Left lung (tissue), 14 donors: ENCODE measurements at places on chromosomes 2 and 18. TPM values are rescaled to one million over a fixed set of nuclear protein-coding genes. Genes with fewer than 3 reads are reported as not detected.
A peak's percentile ranks its signal among the peaks of the same experiment; 100 is the strongest.

GRCh38 chr18:50006470-50007046 is 188.4 kb downstream of the MYO5B start:
- no peaks in the 10 kb centered on the region for H3K27me3 ChIP-seq
- no peak overlapping the region for H3K4me3 ChIP-seq
- no peaks in the 10 kb centered on the region for H3K4me1 ChIP-seq
- no peak overlapping the region for H3K27ac ChIP-seq
- DNase-seq, result no peak
- no peaks in the 10 kb centered on the region for H3K36me3 ChIP-seq

The MBOAT2 gene
- total RNA-seq, result 32.7 TPM

The POTEJ gene
- total RNA-seq, result not detected

- H3K4me3 ChIP-seq, result no peak overlapping the region
- H3K27me3 ChIP-seq, result no peaks in the 10 kb centered on the region
- no peak overlapping the region for H3K27ac ChIP-seq
- H3K36me3 ChIP-seq, result no peaks in the 10 kb centered on the region
Measured at GRCh38 chr2:27854229-27854862, 35.8 kb downstream of the RBKS start.

GRCh38 chr2:134153294-134153880 is 100.5 kb upstream of the MGAT5 start:
- no peaks in the 10 kb centered on the region for H3K27me3 ChIP-seq
- peaks cover 37% of the 10 kb centered on the region for H3K4me1 ChIP-seq
- H3K36me3 ChIP-seq, result no peaks in the 10 kb centered on the region
- DNase-seq, result no peak
- H3K27ac ChIP-seq, result peak overlapping the region; percentile 20
- H3K4me3 ChIP-seq, result no peak overlapping the region

DNA sequence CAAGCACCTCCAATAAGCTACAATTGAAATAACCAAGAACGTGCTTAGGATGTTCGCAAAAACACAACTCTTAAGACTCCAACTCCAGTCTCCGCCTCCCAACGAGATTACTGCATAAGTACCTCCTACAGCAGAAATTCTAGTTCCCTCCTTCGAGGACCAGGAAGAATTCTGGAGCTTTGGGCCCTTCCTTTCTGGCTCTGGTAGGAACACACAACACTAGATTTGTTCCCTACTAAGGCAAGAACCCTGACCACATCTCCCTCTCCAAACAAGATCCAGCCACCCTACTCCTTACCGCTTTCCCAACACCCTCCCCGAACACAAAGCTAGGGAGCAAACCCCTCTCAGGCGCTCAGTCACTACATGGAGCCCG is 721 bp downstream of the ADAM17 start:
- H3K4me3 ChIP-seq, result peak overlapping the region; percentile 96
- H3K4me1 ChIP-seq, result peaks cover 39% of the 10 kb centered on the region
- H3K27me3 ChIP-seq, result no peaks in the 10 kb centered on the region
- peak overlapping the region; percentile 100 for H3K27ac ChIP-seq
- no peaks in the 10 kb centered on the region for H3K36me3 ChIP-seq

DNA sequence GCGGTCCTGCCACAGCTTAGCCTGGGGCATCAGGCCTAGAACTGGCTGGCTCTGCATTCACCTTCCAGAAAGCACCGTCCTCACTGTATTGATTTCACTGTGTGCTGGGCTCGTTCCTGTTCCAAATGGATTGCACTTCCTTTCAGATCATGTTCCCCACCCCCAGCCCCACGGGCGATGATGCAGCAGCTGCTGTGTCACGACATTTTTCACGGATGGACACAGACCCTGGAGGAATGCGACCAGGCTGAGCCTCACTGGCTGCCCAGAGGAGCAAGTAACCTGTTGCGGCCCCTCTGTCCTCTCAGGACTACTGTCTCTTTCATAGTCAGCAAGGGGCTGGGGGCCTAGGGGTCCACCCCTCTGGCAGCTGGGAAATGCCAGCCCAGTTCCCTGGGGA is 50.3 kb downstream of the CAPN13 start:
- H3K36me3 ChIP-seq, result no peaks in the 10 kb centered on the region
- no peak overlapping the region for H3K27ac ChIP-seq
- DNase-seq, result peak; percentile 10
- no peaks in the 10 kb centered on the region for H3K4me1 ChIP-seq
- no peak overlapping the region for H3K4me3 ChIP-seq

The TWIST2 gene
- 12.8 TPM for total RNA-seq

DNA sequence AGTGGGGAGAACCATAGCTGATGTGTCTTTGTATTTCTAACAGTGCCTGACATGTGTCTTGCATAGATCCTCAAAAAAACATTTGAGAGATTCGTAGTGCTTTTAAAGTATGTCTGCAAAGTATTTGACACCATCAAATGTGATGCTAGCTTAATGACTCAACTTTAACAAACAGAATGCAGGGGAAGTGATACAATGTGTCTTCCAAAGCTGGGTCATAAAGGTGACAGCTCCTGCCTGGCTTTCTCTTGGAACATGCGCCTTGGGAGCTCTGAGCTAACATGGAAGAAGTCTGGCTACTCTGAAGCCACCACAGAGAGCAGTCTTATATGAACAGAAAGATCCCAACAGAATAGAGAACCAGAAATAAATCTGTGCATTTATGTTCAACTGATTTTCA is 78.2 kb downstream of the C1D start:
- DNase-seq, result no peak
- no peak overlapping the region for H3K4me3 ChIP-seq
- H3K36me3 ChIP-seq, result no peaks in the 10 kb centered on the region
- no peaks in the 10 kb centered on the region for H3K4me1 ChIP-seq

DNA sequence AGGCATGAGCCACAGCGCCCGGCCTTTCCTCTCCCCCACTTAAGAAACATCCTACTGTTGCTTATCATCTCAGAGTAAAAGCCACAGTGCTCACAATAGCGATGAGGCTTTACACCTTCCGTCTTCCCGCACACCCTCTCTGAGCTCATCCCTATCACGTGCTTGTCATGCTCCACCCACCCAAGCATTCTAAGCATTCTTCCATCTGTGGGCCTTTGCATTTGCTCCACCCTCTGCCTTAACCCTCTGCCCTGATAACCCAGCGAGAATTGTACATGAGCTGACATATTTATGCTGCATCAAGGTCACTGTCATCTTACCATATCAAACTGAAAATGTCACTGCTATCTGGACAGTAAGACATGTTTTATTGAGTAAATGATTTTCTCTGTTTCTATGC is 22.6 kb downstream of the FOXI3 start:
- H3K27me3 ChIP-seq, result no peaks in the 10 kb centered on the region
- no peak for DNase-seq
- no peaks in the 10 kb centered on the region for H3K4me1 ChIP-seq
- no peak overlapping the region for H3K27ac ChIP-seq

The PKDCC gene
- total RNA-seq, result 63.1 TPM

- peaks cover 4% of the 10 kb centered on the region for H3K27me3 ChIP-seq
- DNase-seq, result peak; percentile 75
- no peaks in the 10 kb centered on the region for H3K4me1 ChIP-seq
- H3K4me3 ChIP-seq, result no peak overlapping the region
- H3K27ac ChIP-seq, result no peak overlapping the region
- no peaks in the 10 kb centered on the region for H3K36me3 ChIP-seq
Measured at GRCh38 chr2:239482778-239483712, 82.2 kb upstream of the HDAC4 start.

The FAP gene
- total RNA-seq, result 25.3 TPM

- peak within 1 kb of the TSS; percentile 44 for H3K4me3 ChIP-seq
- H3K4me1 ChIP-seq, result peaks cover 62% of the 10 kb centered on the region
- peaks cover 84% of the 10 kb centered on the region for H3K27me3 ChIP-seq
- peak; percentile 95 for DNase-seq
- H3K36me3 ChIP-seq, result no peaks in the 10 kb centered on the region
Measured at GRCh38 chr2:170816504-170817092, at the start of gene GAD1. TSS of gene GAD1 (plus strand) at chr2:170816887. CDS start at chr2:170818592, 1,705 bp downstream.

The SCN9A gene
- total RNA-seq, result 11.8 TPM

DNA sequence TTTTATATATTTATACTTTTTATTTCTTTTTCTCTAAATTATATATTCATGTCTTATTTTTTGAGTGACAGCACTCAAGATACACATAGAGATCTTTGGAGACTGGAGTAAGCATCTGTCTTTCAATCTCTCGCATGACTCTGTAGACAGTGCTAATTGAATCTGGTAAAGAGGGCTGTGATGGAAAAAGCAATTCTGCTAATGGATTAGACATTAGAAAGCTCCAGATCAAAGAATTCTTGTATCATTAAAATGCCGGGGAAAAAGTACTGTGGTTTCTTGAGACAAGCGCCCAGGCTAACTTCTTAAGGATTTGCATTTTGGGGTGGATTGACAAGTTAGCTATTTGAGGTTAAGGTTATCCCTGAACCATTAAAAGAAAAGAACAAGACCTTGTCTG is 383.1 kb upstream of the TNP1 start:
- H3K27me3 ChIP-seq, result peaks cover 8% of the 10 kb centered on the region
- H3K4me1 ChIP-seq, result peaks cover 2% of the 10 kb centered on the region
- no peaks in the 10 kb centered on the region for H3K36me3 ChIP-seq
